HFF-Myc (cell line): ENCODE measurements at places on chromosomes 13 and 19.

GRCh38 chr19:8456064-8456463, 11.3 kb downstream of the HNRNPM start:
- no peak for DNase-seq

- DNase-seq = no peak
Observed at GRCh38 chr19:15323496-15324235, 8.7 kb downstream of the BRD4 start.

GRCh38 chr19:51259348-51260245, 8.7 kb downstream of the SIGLECL1 start:
- DNase-seq = no peak

DNA sequence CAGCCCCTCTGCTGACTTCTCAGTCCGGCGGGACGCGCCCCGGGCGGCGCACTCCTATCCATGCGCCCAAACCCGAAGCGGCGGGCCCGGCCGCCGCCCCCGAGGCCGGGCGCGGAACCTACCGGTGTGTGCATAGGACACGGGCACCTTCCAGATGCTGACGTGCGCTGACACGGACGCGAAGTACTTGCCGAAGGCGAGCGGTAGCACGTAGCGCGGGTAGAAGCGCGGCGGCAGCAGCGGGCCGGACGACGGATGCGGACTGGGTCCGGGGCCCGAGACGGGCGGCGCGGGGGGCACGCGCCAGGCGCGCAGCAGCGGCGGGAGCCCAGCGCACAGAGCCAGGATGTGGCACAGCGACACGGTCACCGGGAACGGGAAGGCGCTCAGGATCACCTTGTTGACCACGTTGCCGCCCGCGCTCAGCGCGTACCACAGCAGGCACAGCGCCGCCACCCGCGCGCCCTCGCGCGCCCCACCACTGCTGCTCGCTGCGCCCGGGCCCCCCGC, 338 bp downstream of the SLC35E1 start:
- DNase-seq = no peak

GRCh38 chr13:26785838-26786630, 25.4 kb upstream of the GPR12 start:
- DNase-seq = peak; percentile 2

GRCh38 chr13:23986619-23987018, 89.3 kb upstream of the C1QTNF9B start:
- DNase-seq = no peak

DNA sequence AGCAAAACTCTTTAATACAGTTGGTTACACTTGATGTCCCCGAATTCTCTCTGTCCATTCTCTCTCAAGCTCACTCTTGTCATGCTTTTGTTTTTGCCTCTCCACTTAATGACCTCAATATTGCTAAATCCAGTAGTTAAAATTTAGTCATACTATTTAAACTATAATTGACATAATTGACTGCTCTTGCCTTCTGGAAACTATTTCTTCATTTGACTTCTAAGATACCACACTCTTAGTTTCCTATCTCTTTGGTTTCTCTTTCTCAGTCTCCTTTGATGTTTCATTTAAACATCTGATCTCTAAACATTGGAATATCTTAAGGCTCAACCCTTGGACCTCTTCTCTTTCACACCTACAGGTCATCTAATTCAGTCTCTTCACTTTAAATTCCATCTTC, 211.3 kb downstream of the COG6 start:
- no peak for DNase-seq

DNA sequence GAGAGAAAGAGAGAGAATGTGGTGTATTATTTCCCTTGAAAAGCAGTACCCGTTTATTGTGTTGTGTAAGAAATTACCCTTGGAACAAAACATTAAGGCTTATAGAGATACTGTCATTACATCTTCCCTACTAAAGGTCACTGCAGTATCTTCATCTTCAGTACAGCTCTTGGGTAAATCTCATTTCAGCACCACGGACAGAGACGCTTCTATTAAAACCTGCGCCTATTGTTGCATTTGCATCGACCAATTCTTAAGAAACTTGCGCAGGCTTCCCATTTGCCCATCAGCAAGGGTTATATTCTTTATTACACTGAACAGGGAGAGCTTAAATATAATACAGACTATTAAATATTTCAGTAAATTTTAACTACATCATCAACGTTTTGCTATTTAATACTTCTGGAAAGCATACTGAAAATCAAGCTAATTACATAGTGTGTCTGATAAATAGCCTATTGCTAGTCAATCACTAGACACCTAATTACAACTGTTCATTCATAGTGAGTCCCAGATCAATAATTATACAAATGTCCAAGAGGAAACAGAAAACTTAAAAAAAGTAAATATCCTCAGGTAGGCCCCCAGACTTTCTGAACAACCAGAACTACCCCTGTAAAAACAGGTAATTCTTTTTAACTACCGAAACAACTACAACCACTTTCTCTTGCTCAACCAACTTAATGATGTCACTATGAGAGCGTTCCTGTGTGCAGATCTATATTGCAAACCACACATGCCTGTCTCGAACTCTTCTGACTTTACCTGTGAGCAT, 350.6 kb downstream of the LIG4 start:
- DNase-seq = peak; percentile 6

DNA sequence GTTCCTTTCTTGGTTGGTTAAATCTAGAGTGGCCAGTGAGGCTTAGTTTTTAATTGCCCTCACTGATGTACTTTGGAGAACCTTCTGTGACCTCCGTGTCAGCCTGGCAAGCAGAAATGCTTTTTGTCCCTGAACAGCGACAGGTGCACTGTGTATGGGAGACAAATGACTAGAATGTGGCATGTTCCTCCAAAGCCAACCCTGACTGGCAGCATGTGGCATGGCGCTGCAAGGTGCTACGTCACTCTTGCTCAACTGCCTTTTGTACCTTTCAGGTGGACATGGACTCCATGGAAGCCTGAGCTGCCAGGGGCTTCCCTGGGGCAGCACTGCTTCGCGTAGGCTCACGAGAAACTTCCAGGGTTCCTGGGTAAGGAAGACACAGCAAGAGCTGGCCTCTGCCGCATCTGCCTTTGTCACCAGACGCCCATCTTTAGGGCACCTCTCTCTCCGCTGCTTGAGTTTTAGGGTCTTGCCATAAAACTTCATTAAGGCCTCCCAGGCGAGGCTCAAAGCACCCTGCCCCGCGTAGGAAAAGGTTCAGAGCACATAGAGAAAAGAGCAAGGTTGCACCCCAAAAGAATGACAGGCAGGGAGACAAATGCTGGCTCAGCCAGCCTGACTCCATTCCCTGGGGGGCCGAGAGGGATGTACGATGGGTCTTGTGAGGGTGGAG, 167.1 kb upstream of the SOX1 start:
- no peak for DNase-seq

- no peak for DNase-seq
Observed at GRCh38 chr13:65783383-65783782, 1446.8 kb downstream of the PCDH9 start.

DNA sequence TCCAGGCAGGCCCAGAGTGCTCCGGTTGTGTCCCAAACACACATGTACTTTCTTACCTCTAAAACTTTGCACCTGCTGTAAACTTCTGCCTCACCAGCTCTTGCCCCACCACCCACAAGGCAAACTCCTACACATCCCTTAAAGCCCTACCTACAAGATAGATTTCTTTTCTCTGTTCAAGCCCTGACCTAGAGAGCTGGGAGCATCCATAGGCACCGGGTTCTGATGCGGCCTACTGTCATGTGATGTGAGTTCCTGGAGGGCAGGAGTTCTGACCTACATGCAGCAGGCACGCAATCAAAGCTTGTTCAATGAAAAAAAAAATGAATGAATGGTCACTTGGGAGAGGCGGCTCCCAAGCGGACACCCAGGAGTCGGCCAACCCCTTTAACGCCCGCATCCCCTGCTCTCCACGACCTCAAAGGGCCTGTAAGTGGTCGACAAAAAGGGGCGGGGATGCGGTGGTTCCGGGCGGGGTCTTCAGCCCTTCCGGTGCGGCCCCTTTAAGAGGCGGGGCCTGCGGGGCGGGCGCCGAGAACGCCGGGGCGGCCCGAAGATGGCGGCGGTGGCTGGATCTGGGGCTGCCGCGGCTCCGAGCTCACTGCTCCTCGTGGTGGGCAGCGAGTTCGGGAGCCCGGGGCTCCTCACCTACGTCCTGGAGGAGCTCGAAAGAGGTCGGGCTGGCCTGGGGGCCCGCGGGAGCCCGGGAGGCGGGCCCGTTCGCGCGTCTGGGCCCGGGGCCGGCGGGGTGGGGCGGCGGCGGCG, at the start of gene MAP1S:
Gene MAP1S (plus strand): TSS at position 534 of the 765 bp plus-strand sequence. CDS start 23 bp downstream, at position 557.
- no peak for DNase-seq

GRCh38 chr13:74444161-74444571, 310.0 kb upstream of the KLF12 start:
- DNase-seq = no peak

- DNase-seq = no peak
Observed at GRCh38 chr13:111177081-111177711, 62.1 kb downstream of the ARHGEF7 start.

GRCh38 chr13:105972811-105973590, 562.5 kb downstream of the EFNB2 start:
- no peak for DNase-seq

DNA sequence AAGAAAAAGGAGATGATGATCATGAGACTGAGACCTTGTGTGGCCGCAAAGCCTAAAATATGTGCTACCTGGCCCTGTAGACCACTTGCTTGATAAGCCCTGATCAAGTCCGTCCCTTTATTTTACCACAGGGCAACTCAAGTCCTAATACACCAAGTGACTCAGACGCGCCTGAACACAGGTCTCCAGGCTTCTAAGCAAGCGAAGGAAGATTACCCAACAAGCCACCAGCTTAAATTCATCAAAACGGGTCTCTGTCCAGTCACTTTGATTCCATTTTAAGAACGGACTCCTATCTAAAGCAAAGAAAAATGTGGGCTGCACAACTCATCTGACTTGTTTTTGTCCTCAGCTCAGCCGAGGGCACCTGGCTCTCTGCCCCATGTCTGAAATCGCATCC, 26.8 kb downstream of the SLC7A1 start:
- no peak for DNase-seq

DNA sequence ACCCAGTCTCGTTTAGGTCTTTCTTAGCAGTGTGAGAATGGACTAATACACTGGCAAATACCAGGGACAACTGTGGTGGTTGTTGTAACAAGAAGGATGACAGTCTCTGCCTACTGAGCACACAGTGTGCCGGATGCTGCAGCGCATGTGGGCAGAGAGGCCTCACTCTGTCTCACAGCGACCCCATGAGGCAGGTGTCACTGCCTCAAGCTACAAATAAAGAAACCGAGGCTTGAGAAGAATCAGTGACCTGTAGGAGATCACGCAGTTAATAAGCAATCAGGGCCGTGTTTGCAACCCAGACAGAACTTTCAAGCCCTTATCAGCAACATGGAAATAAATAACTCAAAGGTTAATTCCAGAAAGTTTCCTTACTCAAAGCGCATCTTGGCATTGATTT, 40.5 kb upstream of the GAS6 start:
- no peak for DNase-seq

- DNase-seq = no peak
Observed at GRCh38 chr13:27289011-27289665, 18.5 kb downstream of the RASL11A start.

- DNase-seq = peak; percentile 29
Observed at GRCh38 chr19:28294395-28294794, 918.6 kb downstream of the UQCRFS1 start.

DNA sequence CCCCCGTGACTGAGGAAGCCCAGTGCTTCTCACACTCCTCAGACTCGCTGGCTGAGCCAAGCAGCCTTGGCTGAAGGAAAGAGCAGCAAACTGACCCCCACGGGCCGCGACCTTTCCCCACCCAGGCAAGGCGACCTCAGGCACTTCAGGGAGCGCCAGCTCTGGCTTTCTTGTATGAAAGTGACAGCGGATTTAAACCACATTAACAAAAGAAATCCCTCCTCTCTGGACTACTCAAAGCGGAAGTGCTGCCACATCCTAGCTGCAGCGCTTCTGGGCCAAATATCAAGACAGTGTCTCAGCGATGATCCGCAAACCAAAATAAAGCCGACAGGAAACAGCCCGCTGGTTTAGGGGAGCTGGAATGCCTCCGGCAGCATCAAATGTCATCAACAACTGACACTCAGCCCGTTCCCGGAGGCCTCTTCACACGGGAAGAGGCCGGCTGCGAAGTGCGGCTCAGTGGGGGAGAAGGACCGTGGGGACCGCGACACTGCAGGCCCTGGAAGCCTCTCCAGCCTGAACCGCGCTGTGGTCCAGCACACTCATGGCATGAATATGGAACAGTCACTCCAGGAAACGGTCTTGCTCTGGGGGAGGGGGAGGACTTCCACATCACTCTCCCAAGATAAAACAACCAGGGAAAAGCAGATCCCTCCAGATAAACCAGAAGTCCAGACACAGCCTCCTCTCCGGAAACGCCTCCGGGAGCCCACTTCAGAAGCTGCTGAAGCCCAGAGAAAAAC, 1.4 kb downstream of the RASA3 start:
- no peak for DNase-seq

GRCh38 chr13:64505336-64505910, 2724.7 kb downstream of the PCDH9 start:
- no peak for DNase-seq
